ENCODE measurements at places on chromosomes 7 and 10.

DNA sequence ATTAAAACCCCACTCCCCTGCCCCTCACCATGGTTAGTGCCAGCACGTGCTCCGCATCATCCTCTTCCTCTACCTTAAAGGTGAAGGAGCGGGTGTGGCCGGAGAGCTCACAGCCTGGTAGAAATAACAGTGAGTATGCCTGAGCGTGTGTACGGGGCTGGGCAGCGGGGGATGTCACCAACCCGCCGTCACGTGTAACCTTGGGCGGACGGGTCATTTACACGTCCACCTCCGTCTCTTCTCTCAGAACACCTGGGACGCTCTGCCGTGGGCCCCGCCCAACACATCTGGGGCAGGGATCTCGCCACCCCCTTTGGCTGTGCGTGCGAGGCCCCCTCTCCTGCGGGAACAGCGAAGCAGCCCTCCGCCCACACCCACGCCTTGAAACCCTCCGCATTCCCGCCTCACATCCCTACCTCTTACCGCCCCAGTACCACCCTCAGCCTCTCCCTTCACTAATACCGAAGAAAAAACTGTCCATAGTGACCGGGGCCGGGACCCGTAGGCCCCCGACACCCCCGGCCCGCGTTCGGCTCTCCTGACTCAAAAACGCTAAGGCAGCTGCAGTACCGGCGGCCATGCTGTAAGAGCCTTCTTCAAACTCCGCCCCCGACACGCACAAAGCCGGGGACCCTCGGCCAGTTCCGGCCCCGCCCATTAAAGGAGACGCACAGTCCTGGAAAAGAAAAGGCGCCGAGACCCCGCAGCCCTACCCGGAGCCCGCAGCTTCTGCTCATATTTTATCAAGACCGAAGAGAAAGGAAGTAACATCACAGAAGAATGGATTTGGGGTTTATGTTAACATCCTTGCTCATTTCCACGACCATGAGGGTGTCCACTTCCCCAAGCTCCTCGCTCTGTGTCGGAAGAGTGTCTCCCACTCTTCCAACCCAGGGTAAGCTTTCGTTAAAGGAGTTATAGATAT lies at the start of gene NPM3:
NPM3 (minus strand) TSS at position 636 of the 925 bp plus-strand sequence; CDS start at position 580, 56 bp downstream.
- peak; percentile 92 for DNase-seq

DNA sequence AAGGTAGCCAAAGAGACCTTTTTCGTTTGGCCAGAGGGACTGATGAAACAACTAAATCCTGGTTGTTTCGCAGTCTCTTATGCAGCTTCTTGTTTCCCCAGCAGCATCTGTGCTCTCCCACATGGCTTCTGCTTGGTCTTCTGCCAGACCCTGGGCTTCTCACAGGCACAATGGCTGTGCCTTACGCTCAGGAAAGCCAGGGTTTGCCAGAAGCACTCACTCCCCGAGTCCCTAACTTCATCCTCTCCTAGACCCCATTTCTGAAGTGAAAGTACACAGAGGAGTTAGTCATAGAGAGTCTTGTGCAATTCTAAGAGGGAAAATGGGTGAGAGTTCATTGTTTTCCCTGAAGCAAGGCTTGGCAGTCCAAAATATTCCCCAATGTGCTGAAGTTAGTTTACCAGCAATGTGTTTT lies 121.7 kb downstream of the EVX1 start:
- DNase-seq = peak; percentile 45

DNA sequence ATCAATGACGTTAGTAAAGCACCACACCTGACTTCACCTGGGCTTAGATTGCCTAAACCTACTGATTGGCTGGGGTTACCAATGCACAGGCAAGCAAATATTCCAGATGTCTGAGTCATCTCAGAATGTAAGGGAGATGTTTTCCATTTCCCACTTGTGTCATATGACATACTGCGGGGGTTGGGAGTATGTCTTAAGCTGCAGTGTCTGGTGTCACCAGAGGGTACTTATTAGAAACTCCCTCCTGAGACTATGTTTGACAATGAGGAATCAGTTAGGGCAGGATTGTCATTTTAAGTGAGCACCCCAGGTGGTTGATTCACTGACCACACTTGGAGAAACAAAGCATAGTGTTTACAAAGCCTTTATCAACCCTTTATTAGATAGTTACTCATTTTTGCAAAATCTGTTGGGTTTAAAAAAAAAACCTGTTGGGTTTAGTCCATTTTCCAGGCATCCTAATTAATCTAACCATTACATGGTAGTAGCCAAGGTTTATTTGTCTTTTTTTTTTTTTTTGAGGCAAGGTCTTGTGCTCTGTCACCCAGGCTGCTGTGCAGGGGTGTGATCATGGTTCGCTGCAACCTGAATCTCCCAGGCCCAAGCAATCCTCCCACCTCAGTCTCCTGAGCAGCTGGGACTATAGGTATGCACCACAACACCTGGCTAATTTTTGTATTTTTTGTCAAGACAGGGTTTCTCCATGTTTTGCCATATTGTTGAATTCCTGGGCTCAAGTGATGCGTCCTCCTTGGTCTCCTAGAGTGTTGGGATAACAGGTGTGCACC lies 72.5 kb downstream of the CDK6 start:
- peak; percentile 11 for DNase-seq

- peak; percentile 12 for DNase-seq
These were observed 20.7 kb upstream of the CFTR start for GRCh38 chr7:117458977-117459583.

- DNase-seq = no peak
These were observed 99.0 kb upstream of the NMT2 start for GRCh38 chr10:15267496-15267895.

DNA sequence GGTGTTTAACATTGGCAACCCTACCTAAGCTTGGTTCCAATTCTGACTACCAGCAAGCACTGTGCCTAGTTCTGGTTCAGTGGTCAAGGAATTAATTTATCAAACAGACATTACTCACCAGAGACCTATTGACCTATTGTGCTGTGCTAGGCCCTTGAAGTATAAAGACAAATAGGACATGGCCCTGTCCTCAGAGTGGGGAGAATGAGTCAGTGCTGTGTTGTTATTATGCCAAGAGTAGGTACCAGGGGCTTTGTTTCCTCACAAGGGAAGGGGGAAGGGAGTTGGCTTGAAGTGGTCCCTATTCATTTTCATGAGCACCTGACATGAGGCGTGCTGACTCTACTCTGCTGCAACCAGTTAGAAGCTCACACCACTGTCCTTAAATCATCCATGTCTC lies 62.6 kb upstream of the PLPP4 start:
- no peak for DNase-seq

- DNase-seq = no peak
These were observed 16.9 kb downstream of the LHPP start for GRCh38 chr10:124478515-124478914.
